Aorta (tissue), 5 donors: ENCODE measurements at places on chromosomes 5 and 9. TPM values are rescaled to one million over a fixed set of nuclear protein-coding genes. Genes with fewer than 3 reads are reported as not detected.

GRCh38 chr5:117143406-117143805 lies 568.8 kb upstream of the SEMA6A start:
- no peaks in the 10 kb centered on the region for H3K27me3 ChIP-seq
- no peak overlapping the region for H3K27ac ChIP-seq
- DNase-seq, result no peak

DNA sequence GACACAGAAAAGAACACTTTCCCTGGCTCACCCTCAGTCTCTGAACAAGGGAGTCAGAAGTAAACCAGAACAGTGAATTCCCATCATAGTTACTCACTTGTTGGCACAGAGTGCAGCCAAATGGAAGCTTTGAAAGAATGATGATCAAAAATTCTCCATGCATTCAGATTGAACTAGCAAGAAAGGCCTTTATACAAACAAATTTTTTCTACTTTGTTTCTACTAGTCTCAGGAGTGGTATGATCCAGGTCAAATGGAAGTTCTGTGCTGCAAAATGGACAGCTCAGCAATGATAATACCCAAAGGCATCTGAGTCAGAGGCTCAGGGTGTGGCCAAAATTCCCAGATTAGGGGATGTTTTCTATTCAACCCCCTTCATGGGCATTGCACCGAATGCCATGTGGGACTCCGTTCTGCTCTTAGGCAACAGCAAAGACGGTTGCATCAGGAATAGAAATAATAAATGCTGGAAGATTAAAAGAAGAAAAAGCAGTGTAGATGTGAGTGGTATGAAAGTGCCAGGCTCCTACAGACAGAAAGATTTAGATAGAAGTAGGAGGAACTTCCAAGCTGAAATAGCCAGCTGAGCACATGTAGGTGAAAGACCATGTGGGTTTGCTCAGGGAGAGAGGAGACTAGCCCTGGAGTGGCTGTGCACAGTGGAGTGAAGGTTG lies 24.0 kb upstream of the ASPN start:
- peaks cover 6% of the 10 kb centered on the region for H3K4me1 ChIP-seq
- H3K27me3 ChIP-seq, result no peaks in the 10 kb centered on the region
- H3K4me3 ChIP-seq, result no peak overlapping the region
- DNase-seq, result no peak
- H3K36me3 ChIP-seq, result no peaks in the 10 kb centered on the region

DNA sequence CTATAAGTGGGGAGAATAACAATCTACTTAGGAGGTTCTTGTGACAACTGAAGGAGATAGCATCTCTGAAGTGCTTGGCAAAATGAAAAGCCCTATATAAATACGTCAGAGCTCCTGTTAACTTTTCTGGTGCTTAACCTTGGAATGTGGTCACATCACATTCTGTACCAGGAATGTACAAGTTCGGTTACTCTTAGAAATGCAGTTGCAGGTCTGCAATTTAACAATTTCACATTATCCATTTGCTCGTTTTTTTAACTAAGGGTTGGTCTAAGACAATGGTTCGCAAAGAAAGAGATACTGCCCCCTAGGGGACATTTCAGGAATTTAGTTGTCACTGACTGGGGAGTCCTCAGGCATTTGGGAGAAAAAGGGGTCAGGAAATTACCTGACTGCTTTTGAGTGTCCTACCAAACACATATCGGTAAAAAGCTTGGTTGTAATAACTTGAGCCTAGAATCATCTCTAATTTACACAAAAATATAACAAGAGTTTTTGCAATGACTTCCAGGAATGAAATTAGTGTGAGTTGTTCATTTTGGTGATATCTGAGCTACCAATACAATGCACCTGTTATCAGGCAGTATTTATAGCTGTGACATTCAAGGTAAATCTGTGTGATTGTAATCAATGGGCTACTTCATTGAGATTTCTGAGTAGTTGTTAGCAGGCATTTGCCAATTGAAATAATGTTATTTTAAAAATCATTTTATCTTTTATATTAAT lies 5.4 kb upstream of the HBEGF start:
- H3K4me3 ChIP-seq, result no peak overlapping the region
- no peaks in the 10 kb centered on the region for H3K36me3 ChIP-seq
- no peaks in the 10 kb centered on the region for H3K27me3 ChIP-seq
- H3K27ac ChIP-seq, result no peak overlapping the region

DNA sequence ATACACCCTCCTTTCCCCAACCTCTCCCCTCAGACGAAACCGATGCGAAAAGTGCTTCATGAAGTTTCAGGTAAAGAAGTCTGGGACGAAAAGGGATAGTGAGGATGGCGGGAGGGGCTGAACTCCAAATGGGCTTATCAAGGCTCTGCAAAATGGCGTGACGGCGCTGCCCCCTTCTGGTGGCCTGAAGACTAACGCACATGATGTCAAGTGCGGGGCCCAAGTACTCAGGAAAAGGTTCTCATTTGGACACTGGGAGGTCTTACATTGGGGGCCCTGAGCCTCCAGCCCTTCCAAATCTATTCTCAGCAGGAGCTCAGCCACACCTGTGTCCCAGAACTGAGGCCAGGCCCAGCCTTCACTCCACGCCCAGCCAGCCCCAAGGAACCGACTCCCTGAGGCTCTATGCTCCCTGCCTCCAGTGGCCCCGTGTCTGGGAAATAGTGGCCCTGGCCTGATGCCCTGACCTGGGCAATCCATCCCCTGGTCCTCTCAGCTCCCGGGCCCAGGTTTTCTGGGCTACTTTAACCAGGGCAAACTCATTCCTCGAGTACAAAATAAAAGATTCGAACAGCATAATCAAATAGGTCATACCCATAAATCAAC lies 119.9 kb downstream of the KCNIP1 start:
- no peaks in the 10 kb centered on the region for H3K27me3 ChIP-seq
- no peak for DNase-seq

DNA sequence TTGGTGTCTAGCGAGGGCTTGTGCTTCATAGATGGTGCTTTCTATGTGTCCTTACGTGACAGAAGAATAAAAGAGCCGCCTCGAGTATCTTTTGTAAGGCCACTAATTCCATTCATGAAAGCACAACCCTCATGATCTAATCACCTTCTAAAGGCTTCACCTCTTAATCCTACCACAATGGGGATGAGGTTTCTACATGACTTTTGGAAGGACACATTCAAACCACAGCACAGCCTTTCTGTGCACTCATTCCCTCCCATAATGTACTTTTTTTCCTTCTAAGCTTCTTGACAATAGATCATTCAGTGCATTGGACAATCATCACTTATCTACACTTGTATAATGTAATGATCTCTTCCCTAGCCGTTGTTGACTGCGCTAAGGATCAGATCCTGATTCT lies 774.8 kb downstream of the BRINP1 start:
- no peak overlapping the region for H3K27ac ChIP-seq
- no peak overlapping the region for H3K4me3 ChIP-seq
- no peaks in the 10 kb centered on the region for H3K27me3 ChIP-seq
- no peak for DNase-seq

DNA sequence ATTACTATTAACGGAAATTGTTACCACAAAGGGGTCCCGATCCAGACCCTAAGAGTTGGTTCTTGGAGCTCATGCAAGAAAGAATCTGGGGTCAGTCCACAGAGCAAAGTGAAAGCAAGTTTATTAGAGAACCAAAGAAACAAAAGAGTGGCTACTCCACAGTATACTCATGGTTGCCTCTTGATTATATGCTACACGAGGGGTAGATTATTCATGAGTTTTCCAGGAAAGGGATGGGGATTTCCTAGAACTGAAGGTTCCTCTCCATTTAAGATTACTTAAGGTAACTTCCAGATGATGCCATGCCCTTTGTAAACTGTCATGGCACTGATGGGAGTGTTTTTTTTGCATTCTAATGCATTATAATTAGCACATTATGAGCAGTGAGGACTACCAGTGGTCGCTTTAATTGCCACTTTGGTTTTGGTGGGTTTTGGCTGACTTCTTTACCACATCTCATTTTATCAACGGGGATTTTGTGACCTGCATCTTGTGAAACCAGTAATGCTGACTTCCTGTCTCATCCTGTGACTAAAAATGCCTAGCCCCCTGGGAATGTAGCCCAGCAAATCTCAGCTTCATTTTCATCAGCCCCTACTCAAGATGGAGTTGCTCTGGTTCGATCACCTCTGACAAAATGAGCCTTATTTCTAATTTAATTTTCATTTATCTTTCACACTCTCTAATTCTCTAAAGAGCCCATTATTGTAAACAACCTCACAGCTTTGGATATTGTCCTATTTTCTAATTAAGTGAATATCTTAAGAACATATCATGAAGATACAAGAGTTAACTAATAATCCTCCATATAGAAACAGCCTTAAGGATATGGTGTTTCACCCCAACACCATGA lies 336.3 kb downstream of the RASEF start:
- DNase-seq, result no peak
- no peak overlapping the region for H3K4me3 ChIP-seq
- H3K27me3 ChIP-seq, result peaks cover 1% of the 10 kb centered on the region
- H3K27ac ChIP-seq, result no peak overlapping the region
- H3K36me3 ChIP-seq, result no peaks in the 10 kb centered on the region

DNA sequence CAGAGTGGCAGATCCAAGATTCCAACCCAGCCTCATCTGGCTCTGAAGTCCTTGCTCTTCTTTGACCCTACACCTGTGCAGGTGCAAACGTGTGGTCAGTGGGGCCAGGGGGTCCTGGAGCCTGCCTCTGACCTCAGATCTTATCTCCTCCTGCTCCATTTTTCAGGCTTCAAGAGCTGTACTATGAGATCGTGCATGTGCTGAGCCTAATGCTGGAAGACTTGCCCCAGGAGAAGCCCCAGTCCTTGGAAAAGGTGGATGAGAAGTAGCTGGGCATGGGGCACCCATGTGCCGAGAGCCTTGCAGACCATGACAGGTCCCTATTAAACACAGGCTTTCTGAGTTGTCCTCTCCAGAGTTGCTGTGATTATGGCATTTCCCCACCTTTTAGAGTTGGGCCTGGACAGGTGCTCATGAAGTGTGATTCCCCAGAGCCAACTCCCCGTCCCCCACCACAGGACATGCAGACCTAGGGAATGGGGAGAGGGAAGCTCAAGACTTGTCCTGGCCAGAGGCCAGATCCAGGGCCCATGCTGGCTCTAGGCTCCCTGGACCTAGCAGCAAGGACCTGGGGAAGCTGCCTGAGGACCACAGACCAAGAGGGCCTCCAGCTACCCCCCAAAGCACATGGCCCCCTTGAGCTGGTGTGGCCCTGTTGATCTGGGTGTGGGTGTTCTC lies 22.5 kb downstream of the PITX1 start:
- no peak overlapping the region for H3K4me3 ChIP-seq
- H3K27ac ChIP-seq, result no peak overlapping the region
- H3K36me3 ChIP-seq, result no peaks in the 10 kb centered on the region
- DNase-seq, result peak; percentile 55

- H3K4me1 ChIP-seq, result no peaks in the 10 kb centered on the region
- H3K36me3 ChIP-seq, result no peaks in the 10 kb centered on the region
- no peaks in the 10 kb centered on the region for H3K27me3 ChIP-seq
- no peak for DNase-seq
These were observed 50.9 kb downstream of the ZNF474 start for GRCh38 chr5:122180146-122180712.

DNA sequence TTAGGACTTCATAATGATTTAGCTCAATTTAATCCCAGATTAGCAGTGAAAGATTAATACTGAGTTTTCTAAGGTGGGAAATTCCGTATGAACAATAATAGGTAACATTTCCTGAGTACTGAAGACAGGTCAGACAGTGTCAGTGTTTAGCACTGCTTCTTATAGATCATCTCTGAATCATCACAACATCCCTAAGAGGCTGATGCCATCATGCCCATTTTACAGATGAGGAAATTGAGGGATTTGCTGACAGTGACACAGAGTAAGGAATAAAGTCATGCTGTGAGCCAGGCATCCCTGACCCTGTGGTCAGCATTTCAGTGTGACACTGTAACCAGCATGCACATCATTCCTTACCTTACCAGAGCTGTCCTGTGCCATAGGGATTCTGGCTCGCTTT lies 44.5 kb downstream of the DAPK1 start:
- no peaks in the 10 kb centered on the region for H3K36me3 ChIP-seq
- no peak overlapping the region for H3K27ac ChIP-seq
- H3K27me3 ChIP-seq, result no peaks in the 10 kb centered on the region
- no peaks in the 10 kb centered on the region for H3K4me1 ChIP-seq

DNA sequence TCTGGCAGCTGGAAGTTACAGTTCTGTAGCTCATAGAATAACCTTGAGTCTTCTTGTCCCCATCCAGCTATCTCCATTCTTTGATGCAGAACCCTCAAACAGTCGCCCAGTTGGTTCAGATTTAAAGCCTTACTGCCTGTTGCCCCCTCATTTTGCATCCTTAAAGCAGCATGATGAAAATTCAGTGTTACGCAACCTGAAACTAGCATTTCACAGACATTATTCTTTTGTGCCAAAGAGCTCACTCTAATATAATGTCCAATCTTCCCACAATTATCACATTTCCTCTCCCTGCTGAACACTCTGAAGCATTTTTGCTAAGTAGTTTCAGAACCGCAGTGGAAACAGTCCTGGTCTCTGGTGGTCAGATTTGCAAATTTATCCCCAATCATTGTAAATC lies 318.0 kb downstream of the PSAT1 start:
- H3K4me3 ChIP-seq, result no peak overlapping the region
- DNase-seq, result no peak
- no peak overlapping the region for H3K27ac ChIP-seq
- H3K36me3 ChIP-seq, result no peaks in the 10 kb centered on the region
- no peaks in the 10 kb centered on the region for H3K4me1 ChIP-seq
- H3K27me3 ChIP-seq, result no peaks in the 10 kb centered on the region

DNA sequence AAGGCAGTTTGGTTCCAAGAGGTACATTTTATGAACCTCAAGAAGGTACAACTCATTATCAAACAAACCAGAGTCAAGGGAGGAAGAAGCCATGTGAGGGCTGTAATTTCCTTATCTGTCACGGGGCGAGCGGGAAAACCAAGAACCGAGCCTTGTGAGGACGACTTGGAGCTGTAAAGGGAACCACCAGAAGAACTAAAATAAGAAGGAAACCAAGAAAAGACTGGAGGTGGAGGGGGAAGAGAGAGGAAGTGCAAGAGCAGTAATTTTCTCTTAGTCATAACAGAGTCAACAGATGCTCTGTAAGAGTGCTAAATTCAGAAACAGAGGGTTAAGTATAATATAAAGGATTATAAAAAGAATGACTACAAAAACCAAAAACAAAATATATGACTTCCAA lies 127.1 kb downstream of the DIRAS2 start:
- H3K4me1 ChIP-seq, result no peaks in the 10 kb centered on the region
- H3K27ac ChIP-seq, result no peak overlapping the region
- DNase-seq, result no peak
- H3K27me3 ChIP-seq, result no peaks in the 10 kb centered on the region

TOR4A gene
- 14.0 TPM for total RNA-seq

EQTN gene
- 0.78 TPM for total RNA-seq

ISOC1 gene
- 10.1 TPM for total RNA-seq
